Anterior cingulate cortex (tissue), 58 donors: ENCODE measurements at places on chromosomes 7 and 10.
A peak's percentile ranks its signal among the peaks of the same experiment; 100 is the strongest.

- no peak for DNase-seq
Observed at GRCh38 chr10:22022257-22023032, 18.9 kb upstream of the DNAJC1 start.

DNA sequence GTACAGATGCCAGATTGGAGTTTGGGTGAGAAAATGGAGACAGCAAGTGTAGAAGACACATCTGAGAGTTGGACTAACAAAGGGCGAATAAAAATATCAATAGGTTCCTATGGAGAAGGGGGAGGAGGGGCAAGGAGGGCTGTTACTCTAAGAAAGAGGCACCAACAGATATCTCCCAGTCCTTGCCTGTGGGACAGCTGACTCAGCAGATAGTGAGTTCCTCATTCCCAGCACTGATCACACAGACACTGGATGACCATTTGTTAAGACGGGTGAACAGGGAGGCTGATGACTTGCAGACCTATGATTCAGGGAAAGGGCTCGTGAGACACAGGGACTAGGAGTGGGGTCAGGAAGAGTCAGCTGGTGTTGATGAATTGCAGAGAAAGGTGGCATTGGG is 5.7 kb upstream of the PRR15 start:
- DNase-seq: peak; percentile 4

DNA sequence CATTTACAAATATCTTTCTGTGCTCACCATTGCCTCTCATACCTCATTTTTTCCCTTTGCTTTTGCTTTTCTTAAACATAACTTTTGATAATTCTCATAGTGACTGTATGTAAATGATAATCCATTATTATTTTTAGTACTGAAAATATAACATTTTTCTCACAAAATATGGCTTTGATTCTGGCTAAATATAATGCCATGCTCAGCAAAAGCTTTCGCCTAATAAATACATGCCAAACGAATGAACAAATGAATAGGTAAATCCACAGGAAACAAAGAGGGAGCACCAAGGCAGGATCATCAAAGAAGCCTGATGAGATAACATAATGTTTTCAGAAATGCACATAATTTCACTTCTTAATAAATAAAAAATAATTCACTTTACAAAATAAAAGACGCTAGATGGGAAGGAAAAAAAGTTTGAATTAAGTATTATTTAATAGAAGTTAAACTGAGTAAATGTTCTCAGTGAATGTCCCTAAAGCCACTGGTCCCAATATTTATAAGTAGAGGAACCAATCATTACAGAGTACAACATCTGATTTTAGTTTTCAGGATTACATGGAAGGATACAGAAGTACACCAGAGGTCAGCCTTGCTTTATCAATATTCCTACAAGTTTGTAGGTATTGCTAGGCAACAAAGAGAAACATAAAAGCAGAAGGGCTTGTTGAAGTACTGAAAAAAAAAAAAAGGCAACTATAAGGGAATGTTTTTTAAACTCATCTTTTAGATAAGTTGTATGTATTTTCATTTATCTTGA is 52.3 kb downstream of the RNLS start:
- no peak for DNase-seq

GRCh38 chr10:19169041-19169440 is 120.4 kb downstream of the MALRD1 start:
- DNase-seq: no peak

DNA sequence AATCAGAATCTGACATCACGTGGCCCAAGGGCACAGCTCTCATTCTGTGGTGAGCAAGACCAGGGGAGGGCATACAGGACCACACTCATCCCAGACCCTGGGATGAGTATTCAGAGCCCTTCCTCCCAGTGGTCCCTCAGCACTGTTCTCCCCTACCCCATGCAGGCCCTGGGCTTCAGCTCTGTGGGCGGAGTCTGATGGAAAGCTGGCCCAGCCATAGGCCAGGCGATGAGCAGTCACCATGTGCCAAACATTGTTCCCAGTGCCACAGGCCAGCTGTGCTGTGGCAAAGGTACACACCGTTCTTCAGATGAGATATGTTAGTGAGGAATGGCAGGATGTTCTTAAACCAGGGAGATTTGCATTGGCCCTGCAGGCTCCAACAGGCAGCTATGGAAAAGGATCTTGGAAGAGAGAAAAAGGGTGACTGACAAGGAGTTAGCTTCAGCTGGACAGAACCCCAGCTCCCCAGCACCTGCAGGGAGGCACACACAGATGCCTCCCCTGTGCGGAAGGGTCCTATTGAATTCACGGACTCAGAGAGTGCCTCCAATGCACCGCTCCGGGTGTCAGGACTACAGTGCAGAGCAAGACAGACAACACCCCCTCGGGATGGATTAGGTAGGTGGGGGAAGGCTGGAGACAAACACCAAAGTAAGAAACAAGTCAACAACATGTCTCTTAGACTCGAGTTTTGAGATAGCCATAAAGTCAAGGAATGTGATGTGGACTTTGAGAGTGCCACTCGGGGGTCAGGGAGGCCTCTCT is 596.0 kb upstream of the MGMT start:
- DNase-seq: no peak

GRCh38 chr7:121932768-121933167 is 59.8 kb downstream of the PTPRZ1 start:
- no peak for DNase-seq

GRCh38 chr7:81473236-81473635 is 296.6 kb downstream of the HGF start:
- no peak for DNase-seq

GRCh38 chr7:30226614-30227268 is 57.7 kb upstream of the ZNRF2 start:
- DNase-seq: no peak

- DNase-seq: no peak
Observed at GRCh38 chr10:29609696-29610095, 25.1 kb downstream of the SVIL start.

GRCh38 chr10:103710490-103710889 is 144.9 kb downstream of the SH3PXD2A start:
- DNase-seq: no peak

DNA sequence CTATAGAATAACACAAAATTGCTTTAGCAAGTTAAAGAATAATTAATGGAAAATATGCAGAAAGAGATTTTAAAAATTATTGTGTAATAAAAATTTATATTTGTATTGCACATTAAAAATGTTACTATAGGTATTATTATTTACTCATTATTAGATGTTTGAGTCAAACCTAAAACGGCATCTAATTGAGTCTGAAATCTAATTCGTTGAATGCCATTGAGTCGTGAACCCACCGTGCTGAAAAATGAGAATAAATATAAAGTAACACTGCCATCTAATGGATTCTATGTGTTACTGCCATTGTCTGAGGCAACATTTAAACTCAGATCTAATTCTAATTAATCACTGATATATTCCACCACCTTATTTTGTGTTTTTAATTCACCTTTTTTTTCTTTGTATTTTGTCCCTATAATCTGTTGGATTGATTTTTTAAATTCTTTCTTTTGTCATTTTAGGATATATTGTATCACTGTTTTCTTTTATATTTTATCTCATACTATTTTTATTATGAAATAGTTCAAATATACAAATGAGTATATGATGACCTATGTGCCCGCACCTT is 62.2 kb downstream of the SAMD9 start:
- DNase-seq: no peak

DNA sequence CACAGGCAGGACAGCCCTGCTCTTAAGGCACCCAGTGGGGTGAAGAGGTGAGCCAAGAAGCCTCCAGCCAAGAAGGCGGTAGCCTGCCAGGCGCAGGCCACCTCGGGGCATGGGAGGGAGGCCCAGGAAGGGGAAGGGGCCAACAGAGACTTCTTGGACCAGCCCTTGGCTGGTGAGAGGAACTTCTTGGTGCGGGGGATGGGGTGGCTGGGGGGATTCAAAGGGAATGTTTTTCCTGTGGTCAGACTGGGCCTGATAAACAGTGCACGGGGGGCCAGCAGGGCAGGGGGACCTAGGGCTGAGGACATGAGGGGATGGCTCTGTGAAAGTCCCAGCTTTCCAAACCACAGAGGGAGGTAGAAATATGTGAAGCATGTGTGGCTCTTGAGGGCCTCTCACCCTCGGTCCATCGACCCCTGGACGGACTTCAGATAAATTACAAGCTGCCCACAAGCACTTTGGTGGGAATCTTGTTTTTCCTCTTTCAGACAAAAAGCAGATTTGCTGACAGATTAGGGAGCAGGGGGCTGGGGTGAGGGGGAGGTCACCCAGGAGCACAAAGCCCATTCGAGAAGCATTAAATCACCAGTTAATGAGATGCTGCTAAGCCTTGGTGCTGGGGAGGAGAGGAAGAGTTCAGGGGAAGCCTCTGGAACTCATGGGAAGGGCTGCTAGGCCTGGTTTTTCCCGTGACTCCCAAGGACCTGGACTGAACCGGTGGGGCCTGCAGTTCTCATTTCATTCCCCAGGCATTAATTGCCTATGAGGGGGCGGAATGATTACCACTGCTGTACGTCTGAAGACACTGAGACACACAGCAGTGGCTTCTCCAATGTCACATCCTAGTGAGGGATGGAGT is 11.3 kb downstream of the CRYGN start:
- no peak for DNase-seq

- DNase-seq: no peak
Observed at GRCh38 chr10:15661574-15661973, 58.1 kb downstream of the ITGA8 start.

DNA sequence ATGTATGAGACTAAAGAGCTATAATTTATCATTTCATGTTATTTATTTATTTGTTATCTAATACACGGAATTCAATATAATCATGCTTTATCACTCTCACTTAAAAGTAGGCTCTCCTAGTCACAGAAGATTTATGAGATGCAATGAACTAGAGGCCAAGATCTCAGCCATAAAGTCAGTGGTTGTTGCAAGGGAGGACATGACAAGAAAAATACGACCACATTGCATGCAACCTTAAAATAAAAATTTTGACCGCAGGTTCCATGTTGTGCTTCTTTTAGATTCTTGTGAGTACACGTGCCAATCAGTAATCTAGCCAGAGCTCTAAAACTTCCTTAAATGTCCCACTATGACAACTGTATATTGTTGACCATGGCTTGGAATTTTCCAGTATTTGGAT is 75.9 kb upstream of the SP8 start:
- no peak for DNase-seq

GRCh38 chr10:50511492-50512213 is 112.1 kb downstream of the SGMS1 start:
- DNase-seq: no peak

GRCh38 chr7:76282344-76283253 is 19.9 kb upstream of the HSPB1 start:
- no peak for DNase-seq

DNA sequence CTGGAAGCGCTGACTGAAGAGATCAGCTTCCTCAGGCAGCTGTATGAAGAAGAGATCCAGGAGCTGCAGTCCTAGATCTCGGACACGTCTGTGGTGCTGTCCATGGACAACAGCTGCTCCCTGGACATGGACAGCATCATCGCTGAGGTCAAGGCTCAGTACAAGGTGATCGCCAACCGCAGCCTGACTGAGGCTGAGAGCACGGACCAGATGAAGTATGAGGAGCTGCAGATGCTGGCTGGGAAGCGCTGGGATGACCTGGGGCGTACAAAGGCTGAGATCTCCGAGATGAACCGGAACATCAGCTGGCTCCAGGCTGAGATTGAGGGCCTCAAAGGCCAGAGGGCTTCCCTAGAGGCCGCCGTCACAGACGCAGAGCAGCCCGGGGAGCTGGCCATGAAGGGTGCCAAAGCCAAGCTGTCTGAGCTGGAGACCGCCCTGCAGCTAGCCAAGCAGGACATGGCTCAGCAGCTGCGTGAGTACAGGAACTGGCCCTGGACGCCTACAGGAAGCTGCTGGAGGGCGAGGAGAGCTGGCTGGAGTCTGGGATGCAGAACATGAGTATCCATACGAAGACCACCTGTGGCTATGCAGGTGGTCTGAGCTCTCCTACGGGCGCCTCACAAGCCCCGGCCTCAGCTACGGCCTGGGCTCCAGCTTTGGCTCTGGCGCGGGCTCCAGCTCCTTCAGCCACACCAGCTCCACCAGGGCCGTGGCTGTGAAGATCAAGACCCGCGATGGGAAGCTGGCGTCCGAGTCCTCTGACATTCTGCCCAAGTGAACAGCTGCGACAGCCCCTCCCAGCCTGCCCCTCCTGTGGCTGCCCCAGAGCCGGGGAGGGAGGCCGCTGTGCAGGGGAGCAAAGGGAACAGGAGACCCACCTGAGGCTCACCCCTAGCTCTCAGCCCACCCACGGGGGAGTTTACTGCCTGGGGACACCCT is 24.9 kb upstream of the AMPH start:
- DNase-seq: no peak

DNA sequence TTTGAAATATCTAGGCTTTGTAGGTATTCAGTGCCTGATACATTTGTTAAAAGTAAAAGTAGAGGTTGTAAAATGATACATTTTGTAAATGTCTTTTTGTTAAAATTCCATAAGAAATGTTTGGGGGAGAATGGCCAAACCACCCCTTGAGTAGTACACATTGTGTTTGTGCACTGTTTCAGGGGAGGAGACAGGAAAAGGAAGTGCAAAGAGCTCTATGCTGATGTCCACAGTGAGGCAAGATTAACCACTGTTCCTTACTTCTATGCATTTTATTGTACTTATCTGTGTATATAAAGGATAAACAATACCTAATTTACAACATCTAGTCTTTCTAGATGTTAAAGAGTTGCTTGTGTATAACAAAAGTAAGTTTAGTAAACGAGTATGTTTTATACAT is 7.4 kb upstream of the CYCS start:
- no peak for DNase-seq

- DNase-seq: no peak
Observed at GRCh38 chr10:97361537-97361901, 27.0 kb upstream of the FRAT2 start.

DNA sequence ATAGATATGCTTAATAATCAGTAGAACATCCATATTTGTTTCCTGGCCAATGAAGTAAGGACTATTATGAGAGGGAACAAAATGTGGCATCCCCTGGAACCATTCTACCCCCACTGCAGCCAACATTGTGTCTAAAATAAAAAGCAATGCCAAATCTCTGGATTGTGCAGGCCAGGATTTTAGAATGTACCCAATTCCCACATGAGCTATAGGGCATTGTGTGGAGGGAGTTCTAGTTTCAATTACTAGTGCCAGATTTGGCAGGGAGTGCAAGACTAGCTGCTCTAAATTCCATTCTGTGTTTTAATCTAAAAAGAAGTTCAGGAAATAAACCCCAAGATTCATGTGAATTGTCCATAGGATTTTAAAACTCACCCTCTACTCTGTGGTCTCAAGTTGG is 112.3 kb downstream of the HGF start:
- no peak for DNase-seq

DNA sequence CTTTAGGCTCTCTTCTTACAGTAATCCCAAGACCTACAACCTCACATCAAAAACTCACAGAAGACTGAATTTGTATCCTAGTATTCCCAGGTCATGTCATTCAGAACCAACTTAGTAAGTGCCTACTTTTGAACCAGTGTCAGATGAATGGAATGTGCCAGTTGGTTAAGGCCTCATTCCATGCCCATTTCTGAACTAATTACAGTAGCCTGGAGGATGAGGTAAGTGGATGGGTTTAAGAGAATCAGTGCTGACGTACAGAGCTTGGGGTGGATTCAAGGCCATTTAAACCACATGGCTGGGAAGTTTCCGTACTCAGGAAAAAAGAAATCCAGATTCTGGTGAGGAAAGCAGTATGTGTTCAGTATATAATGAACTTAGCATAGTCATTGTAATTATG is 21.9 kb upstream of the FOXP2 start:
- no peak for DNase-seq
